ENCODE measurements at places on chromosomes 7 and 10.

- no peak for DNase-seq
These were observed 66.3 kb downstream of the GLI3 start for GRCh38 chr7:42170724-42171123.

DNA sequence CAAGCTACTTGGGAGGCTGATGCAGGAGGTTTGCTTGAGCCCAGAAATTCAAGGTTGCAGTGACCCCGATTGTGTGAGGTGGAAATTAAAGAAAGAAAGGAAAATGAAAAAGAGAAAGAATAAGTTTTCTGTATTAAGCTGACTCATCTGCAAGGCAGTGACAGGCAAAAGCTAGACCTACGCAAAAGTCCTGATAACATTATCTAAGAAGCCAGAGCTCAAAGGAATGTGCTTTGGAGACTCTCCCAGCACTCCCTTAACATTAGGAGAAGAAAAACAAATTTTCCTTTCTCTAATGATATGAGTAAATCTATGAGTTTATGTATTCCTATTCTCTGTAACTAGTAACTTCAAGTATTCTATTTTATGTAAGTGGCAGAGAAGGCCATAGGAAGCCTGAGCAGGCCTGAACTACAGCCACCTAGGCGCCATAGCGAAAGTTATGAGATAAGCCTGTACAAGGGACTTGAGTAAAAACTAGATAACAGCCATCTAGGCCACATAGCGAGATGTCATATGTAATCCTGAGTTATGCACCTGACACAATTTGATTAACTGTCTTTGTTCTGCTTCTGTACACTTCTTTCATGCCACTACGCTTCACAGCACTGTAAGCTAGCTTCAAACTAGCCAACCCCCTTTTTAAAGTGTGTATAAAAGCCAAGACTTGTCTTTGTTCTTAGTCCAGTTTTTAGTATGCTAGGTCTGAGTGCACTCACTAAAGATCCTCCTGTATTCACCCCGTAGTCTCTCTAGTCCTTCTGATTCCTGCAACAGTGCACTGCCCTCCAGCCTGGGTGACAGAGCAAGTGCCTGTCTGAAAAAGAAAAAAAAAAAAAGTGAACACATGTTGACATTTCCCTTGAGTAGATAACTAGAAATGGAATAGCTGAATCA, 9.4 kb upstream of the ZWINT start:
- DNase-seq: peak; percentile 46

GRCh38 chr7:68800316-68800715, 798.0 kb upstream of the AUTS2 start:
- peak; percentile 54 for DNase-seq

GRCh38 chr7:135262623-135263320, 29.1 kb downstream of the STRA8 start:
- no peak for DNase-seq

DNA sequence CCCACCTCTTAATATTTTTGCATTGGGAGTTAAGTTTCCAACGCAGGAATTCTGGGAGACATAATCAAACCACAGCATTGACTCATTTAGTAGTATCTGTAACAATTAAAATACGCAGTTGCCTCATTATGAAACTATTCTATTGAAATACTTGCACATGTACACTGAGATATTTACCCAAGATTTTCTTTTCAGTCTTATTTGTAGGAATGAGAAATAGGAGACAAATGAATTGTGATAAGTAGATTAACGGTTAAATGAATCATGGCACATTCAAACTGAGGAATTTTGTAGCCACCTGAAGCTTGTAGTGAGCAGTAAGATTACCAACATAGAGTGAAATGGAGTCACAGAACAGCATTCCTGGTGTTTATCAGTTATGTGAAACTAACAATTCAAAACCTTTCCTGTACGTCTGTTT, 18.1 kb downstream of the RP9 start:
- no peak for DNase-seq

- no peak for DNase-seq
These were observed 24.8 kb downstream of the CCSER2 start for GRCh38 chr10:84353052-84353803.

GRCh38 chr10:72068126-72068765, 20.1 kb downstream of the SPOCK2 start:
- DNase-seq: no peak

DNA sequence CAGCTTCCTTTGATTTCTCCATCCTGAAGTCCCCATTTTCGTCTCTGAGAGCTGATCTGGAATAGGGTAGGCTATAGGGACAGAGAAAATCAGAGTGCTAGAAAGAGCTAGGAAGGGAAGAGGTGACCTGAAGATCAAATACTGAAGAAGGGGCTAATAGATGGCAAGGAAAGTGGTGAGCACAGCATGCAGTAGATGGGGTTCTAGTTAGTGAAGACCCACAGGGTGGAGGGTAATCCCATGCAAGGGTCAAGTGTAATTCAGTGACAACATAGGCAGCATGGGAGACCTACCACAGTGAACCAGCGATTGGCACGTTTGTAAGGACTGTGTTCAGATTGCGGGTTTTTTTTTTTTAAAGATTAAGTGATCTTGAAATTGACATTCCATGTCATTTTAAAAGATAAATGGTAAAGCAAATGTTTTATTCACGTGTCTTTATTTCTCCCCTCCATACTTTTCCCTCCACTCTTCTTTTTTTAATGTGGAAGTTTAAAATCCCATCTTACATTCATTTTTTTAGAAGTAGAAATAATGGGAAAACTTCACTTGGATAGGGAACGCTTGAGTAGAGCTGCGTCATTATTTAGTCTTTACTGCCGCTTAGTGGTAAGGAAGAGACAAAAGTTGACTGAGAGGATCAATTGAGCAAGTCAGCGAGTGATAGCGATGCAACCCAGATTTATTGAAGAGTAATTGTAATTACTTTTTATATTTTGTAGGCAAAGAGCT, 21.0 kb upstream of the ABI1 start:
- peak; percentile 45 for DNase-seq

GRCh38 chr7:159068488-159068811, 76.2 kb downstream of the VIPR2 start:
- DNase-seq: no peak

DNA sequence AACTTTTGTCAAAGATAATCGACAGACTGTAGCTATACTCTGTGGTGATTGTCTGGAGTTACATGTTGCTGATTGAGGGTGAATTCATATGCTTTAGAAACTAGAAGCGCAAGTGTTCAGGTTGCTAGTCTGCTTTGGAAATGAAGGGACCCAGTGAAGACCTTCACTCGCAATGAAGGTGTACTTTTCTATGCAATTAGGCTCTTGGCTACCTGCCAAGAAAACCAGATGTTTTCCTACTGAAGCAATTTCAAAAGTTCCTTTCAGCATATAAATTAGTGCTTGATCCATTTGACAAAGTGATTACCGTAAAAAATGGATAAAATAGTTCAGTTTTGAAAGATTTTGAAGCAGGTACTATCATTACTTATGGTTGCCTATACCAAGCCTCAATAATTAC, 10.0 kb upstream of the STK31 start:
- no peak for DNase-seq

DNA sequence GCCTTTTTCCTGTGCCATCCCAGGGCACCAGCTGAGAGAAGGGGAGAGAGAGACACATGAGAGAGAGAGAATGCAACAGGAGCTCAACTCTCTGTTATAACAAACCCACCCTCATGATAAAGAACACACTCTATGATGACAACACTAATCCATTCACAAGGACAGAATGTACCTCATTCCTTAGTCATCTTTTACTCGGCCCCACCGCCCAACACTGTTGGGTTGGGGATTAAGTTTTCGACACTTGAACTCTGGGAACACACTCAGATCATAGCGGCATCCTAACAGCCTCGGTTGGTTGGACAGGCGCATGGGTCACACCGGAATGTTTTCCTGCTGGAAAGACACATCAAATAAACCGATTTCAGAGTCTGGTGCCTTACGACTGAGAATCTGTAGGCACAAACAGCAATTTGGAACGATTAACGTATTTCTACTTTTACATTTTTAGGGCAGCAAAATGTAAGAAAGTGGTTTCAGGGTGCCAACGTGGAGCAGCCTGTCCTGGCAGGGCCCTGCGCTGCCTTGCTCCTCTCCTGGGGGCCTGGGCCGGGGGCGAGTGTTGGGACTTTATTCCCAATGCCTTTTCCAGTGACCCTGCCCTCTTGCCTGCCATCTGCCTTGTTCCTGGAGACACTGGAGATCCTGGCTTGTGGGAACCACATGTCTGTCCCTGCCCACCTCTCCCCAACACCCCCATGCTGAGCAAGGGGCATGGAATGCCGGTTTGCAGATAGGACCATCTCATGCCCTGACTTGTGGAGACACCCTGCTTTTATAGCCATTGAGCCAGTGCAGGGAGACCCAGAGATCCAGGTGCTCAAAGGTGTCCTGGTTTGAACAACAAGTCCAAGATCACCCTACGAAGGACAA, 287.0 kb downstream of the TCERG1L start:
- DNase-seq: no peak

GRCh38 chr10:60534761-60535389, 145.2 kb upstream of the ANK3 start:
- no peak for DNase-seq

DNA sequence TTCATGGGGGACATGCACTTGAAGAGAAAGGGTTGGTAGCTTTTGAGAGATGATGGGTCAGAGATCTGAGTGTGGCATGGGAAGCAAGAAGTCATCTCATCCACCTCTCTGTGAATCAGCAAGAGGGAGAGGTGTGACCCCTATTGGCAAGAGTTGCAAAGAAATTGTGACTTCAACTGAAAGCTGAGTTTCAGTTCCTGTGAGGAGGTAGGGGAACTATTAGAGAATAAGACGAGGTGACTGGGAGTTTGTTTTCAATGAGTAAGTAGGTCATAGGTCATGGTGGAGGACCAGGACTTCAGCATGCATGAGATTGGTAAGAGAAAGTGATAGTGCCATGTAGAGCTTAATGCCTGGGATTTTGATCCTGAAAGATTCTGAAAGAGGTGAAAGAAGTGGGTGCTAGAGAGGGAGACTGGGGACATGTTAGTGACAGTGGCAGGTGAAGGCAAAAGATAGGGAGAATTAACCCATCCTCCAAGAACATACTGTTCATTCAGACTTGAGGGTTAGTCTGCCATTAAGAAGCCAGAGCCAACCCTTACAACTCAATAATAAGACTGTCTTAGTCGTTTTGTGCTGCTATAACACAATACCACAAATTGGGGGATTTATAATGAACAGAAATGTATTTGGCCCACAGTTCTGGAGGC, 75.5 kb upstream of the CAPZA2 start:
- DNase-seq: peak; percentile 72

- no peak for DNase-seq
These were observed 164.4 kb upstream of the PPP2R2D start for GRCh38 chr10:131736321-131736980.

DNA sequence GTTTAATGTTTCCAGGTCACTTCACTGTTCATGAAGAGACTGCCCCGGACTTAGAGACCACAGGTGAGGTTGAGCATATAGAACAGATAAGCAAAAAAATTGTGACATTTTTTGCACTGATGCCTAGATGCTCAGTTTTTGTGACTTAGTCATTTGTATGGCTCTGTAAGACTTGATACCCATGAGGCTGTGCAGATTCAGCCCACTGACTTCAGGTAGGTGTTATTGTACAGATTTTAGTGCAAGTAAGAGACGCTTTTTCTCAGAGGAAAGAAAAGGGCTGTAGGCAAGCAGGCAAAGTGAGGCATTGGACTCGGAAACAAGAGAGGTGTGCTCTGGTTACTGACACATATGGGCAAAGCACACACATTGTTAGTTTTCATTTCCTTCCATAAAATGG, 820.1 kb upstream of the SORCS1 start:
- DNase-seq: no peak

- DNase-seq: no peak
These were observed 15.8 kb upstream of the UBE3C start for GRCh38 chr7:157122800-157123495.

GRCh38 chr10:71819441-71819861, 31.6 kb downstream of the PSAP start:
- no peak for DNase-seq

DNA sequence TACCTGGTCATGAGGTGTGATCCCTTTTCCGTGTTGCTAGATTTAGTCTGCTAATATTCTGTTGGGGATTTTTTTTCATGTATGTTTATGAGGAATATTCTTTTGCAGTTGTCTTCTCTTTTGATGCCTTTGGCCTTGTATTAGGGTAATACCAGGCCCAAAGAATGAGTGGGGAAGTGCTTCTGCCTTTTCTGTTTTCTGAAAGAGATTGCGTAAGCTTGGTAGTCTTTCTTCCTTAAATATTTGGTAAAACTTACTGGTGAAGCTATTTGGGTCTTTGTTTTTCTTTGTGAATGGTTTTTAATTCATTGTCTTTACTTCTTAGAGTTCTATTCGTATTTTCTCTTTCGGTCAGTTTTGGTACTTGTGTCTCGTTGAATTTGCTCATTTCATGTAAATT, 51.1 kb downstream of the SHH start:
- DNase-seq: no peak

DNA sequence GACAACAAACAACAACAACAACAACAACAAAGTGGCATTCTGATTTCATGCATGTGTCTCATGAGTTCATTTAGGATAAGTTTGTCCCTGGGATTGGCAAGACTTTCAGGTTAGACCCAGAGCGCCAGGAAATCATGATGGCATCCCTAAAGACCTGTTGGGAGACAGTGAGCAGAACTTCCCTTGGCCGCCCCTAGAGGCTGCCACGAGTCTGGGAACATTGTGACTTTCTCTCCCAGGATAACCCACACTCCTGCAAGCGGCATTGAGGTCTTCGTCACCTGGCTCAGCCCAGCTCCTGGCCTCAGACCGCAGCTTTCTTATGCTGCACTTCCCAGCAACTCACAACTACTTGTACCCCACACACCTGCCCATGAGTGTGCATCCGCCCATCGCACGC, 80.5 kb upstream of the RNF32 start:
- no peak for DNase-seq

DNA sequence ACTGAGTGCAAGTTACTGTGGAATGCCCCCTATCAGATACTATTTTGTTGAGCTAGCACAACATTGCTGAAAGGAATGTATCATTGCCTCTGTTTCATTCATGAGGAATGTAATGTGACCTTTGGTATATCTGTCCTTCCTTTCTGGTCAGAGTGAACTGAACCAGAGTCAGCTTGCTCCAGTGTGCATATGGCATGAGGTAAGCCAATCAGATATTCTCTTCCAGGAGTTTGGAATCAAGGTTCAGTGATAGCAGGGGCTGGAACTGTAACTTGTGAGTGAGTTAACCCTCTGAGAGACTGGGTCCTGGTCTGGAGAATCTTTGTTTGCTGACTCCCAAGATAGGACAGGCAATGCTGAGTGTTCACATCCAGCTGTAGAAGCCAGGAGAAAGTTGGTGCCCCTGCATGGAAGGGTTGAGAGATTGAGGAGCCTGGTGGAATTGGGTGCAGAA, 45.3 kb upstream of the OSBPL3 start:
- peak; percentile 79 for DNase-seq

DNA sequence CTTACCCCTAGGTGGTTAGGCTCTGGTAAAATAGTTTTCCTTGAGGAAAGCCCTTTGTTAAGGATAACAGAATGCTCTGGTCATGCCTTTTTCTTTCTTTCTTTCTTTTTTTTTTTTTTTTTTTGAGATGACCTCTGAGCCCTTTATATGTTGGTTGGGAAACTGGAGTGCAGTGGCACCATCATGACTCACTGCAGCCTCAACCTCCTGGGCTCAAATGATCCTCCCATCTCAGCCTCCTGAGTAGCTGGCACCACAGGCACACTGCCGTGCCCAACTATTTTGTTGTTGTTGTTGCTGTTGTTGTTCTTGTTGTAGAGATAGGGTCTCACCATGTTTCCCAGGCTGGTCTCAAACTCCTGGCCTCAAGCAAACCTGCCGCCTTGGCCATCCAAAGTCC, 27.4 kb downstream of the NACAD start:
- DNase-seq: no peak

GRCh38 chr10:33655921-33656320, 321.5 kb upstream of the NRP1 start:
- DNase-seq: no peak

All from Caki2 (cell line).